ENCODE measurements at places on chromosomes 11 and 22.

DNA sequence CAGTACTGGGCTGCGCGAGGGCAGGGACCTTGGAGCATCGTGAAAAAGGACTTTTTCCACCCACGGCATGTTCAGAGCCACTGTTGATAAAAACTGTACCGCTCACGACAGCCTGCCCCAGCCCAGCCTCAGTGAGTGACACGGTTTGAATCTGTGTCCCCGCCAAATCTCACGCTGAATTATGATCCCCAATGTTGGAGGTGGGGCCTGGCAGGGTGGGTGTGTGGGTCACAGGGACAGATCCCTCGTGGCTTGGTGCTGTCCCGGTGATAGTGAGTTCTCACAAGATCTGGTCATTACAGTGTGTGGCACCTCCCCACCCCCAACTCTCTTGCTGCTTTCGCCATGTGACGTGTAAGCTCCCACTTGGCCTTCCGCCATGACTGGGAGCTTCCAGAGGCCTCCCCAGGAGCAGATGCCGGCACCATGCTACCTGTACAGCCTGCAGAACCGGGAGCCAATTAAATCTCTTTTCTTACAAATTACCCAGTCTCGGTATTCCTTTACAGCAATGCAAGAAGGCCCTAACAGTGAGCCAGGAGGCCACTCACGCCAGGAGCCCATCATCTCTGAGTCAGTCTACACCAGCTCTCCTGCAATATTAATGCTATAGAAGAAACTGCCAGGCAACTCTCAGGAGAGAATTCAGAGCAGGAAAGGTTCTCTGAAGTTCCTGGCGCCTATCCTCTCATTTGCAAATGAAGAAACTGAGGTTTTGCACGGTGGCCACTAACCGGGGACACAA is 1.3 kb downstream of the TOLLIP start:
- no peak for DNase-seq

- no peak for DNase-seq
Measured at GRCh38 chr22:22462813-22463567, 45.6 kb downstream of the ZNF280B start.

DNA sequence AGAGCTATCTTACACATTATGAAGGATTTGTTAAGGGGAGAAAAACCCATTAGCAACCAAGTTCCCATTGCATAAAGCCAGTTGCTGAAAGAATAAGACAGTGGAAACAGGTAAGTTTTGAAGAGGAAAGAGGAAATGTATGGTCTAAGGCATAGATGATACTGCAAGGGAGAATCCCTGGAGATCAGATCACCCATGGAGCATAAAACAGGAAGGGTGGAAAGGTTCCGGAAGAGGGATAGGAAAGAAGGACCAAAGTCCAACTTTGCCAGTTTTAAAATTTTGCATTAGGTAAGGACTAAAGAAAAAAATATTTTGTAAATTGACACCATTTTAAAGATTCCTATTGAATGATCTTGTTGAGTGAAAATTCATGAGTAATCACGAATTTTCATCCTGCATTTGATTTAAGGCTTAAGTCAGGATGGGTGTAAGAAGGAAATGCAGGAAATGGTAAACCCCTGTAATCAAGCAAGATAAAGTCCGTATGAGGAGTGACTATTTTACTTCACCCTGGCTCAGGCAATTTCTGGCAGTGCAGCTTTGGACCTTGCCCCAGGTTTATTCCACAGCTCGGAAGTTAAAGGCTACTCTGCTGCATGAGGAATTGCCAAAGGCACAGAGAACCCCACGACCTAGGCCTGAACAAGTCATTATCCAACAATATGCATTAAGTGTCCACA is 70.9 kb downstream of the CCDC34 start:
- no peak for DNase-seq

GRCh38 chr22:31945971-31946680 is 1.8 kb downstream of the YWHAH start:
- no peak for DNase-seq

DNA sequence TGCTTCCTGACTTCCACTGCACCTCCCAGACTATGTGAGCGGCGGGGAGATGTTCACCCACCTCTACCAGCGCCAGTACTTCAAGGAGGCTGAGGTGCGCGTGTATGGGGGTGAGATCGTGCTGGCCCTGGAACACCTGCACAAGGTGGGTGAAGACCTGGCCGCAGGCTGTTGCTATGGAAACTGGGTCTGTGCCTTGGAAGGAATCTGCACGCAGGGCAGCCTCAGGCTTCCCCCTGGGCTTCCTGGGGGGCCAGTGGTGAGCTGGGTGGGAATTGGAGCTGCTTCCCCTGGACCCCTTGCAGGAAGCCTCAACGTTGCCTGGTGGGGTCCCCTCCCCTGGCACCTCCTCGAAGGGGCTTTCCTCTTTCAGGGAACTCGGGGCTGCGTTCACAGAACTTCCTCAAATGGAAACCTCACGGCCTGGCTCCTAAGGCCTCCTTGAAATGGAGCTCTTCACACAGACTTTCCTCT is 1.5 kb downstream of the RPS6KA4 start:
- no peak for DNase-seq

- no peak for DNase-seq
Measured at GRCh38 chr11:79312617-79313529, 128.0 kb downstream of the TENM4 start.

GRCh38 chr11:134481933-134482527 is 70.0 kb upstream of the B3GAT1 start:
- DNase-seq = no peak

- DNase-seq = no peak
Measured at GRCh38 chr11:114063149-114063828, 3.8 kb downstream of the ZBTB16 start.

DNA sequence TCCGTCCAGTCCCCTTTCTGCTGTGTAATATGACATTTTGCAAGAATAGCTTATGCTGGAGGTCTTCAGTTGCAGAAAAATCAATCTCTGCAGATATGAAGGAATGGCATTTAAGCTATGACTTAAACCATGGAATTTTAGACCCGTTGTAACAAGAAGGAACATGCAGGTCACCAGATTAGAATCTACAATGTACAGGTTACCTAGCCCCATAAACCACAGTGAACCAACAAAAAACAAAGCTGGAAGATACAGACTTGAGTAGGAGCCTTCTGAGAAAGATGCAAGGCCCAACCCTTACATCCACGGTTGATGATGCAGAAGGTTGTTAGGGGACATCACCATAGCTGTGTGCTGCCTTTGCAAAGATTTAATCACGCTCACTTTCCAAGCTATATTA is 132.5 kb downstream of the WT1 start:
- DNase-seq = no peak

- DNase-seq = no peak
Measured at GRCh38 chr11:70901951-70902521, 350.3 kb downstream of the SHANK2 start.

DNA sequence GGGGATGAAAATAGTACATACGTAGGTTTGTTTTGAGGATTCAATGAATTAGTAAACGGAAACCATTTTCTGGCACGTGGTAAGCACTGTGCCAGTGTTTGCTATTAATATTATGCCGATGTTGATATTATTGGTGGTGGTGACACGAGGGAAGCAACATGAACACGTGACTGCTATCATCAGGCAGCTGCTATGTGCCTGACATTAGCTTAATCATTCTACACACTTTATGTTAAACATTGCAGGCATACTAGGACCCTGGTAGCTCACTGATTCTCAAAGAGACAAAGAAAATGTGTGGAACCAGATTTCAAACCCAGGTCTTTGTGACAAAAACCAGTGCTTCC is 656 bp downstream of the SRRD start:
- no peak for DNase-seq

Data from tibial artery (tissue), 4 donors.